ENCODE measurements at places on chromosomes 3 and 15. TPM values are rescaled to one million over a fixed set of nuclear protein-coding genes. Genes with fewer than 3 reads are reported as not detected.

- H3K27me3 ChIP-seq, result no peaks in the 10 kb centered on the region
- DNase-seq, result no peak
- H3K4me3 ChIP-seq, result no peak overlapping the region
- no peaks in the 10 kb centered on the region for H3K4me1 ChIP-seq
- no peaks in the 10 kb centered on the region for H3K36me3 ChIP-seq
Observed at GRCh38 chr3:143298380-143298779, 178.8 kb downstream of the CHST2 start.

DNA sequence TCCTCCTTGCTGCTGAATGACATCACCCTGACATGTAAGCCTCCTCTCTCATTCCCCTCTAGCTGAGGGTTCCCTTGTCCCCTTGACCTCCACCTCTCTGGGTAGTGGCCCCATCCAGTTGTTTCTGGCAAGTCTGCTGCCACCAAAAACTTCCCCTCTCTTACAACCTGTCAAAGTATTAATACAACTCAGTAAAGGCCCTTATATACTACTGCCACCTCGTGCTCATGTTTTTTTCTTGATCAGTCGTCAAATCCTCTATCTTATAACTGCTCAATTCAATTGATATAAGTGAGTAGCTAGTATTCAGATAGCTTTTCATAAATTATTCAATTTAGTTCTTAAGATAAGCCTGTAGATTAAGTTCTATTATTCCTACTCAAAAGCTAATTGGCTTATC, 249.6 kb downstream of the MBNL1 start:
- no peaks in the 10 kb centered on the region for H3K27me3 ChIP-seq
- no peaks in the 10 kb centered on the region for H3K36me3 ChIP-seq
- no peak overlapping the region for H3K4me3 ChIP-seq
- DNase-seq, result no peak

The GCSAM gene
- total RNA-seq, result not detected

The WDR93 gene
- total RNA-seq, result 0.23 TPM

The ANKRD34C gene
- total RNA-seq, result not detected

The ASB14 gene
- not detected for total RNA-seq

The CLDN16 gene
- 5.2 TPM for total RNA-seq

All from ovary (tissue), 10 donors.